ENCODE measurements at places on chromosomes 4 and X.
A peak's percentile ranks its signal among the peaks of the same experiment; 100 is the strongest.

DNA sequence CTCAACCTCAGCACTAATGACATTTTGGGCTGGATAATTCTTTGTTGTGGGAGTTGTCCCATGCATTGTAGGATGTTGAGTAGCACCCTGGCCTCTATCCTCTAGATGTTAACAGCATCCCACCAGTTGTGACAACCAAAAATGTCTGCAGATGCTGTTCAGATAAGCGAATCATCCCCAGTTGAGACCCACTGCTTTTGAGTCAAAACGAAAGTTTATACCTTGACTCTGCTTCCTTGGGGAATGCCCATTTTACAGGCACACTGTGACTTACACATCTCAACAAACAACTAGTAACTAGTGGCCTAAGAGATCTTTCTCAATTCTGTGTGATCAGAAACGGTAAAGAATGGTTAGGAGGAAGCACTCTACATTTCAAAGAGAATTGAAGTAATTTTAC is 37.0 kb downstream of the SEPSECS start:
- DNase-seq: no peak

DNA sequence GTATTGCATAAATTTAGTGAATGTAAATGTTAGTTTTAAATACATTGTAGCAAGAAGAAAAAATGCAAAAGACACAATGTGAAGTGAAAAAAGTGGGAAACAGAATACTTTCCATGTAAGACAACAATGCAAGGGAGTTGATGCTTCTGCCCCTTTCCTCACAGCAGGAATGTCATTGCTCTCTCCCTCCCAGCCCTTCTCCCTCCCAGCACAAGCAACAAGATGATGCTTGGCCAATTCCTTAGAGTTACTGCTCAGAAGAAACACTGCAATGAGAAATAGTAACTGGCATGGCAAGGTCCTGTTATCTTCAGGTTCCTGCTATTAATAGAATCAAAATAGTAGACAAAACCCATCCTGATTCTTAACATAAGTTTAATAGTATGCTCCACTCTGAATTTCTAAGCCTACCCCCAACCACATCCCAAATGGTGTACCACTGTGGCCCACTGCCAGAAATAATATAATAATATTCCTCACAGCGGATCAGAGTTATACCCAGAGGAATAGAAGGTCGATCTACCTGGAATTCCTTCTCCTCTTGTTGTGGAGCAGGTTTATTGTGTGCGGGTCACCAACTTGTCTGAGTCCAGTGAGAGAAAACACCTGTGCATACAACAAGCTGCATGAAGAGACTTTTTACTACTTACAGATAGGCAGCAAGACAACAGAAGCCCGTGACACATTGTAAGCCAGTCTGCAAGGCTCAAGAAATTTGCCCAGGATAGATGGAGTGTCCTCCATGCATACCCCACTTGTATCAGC is 69.8 kb upstream of the SLC7A11 start:
- no peak for DNase-seq

DNA sequence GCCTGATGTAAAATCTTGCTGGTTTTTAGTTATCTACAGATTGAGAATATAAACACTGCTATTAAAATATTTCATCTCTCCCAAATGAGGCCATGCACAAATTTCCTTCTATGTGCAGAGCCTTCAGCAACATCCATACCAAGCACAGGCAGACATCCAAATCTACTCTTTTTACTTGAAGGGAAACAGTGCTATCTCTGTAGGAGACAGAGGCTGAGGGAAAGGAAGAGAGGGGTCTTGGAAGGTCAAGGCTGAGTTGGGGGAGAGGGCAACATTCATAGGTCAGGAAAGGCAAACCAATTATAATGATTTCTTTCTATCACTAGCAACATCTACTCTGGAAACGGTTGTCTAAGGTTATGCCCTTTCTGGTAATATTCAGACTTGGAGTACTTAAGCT is 240.2 kb downstream of the CBR4 start:
- DNase-seq: no peak

- DNase-seq: no peak
These were observed 126.2 kb downstream of the PCDH10 start for GRCh38 chr4:133275246-133275645.

GRCh38 chrX:52865343-52865998 is 2.4 kb downstream of the XAGE3 start:
- DNase-seq: no peak

DNA sequence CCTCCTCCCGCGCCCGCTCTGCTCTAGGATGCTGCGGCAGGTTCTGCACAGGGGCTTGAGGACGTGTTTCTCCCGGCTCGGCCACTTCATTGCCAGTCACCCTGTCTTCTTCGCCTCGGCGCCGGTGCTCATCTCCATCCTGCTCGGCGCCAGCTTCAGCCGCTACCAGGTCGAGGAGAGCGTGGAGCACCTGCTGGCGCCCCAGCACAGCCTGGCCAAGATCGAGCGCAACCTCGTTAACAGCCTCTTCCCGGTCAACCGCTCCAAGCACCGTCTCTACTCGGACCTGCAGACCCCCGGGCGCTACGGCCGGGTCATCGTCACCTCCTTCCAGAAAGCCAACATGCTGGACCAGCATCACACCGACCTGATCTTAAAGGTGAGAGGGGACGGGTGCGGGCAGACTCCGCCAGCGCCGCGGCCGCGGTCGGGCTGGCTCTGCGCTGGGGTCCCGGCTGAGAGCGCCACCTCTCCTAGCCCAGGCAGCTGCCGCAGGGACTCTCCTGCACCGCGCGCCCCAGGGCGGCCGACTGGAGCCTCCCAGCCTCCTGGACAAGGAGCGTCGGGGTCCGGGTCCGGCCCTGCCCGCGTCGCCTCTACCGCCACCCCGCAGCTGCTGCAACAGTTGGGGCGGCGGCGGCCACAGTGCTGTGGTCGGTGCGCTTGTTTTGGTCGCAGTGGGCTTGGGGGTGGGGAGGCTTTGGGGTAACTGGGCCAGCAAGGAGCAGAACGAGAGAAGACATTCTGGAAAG is at the start of gene PTCHD1:
TSS of gene PTCHD1 (plus strand) at position 2 of the 752 bp plus-strand sequence. CDS start at position 29, 27 bp downstream.
- DNase-seq: no peak

- DNase-seq: no peak
These were observed 717 bp upstream of the WFS1 start for GRCh38 chr4:6268650-6269615.

DNA sequence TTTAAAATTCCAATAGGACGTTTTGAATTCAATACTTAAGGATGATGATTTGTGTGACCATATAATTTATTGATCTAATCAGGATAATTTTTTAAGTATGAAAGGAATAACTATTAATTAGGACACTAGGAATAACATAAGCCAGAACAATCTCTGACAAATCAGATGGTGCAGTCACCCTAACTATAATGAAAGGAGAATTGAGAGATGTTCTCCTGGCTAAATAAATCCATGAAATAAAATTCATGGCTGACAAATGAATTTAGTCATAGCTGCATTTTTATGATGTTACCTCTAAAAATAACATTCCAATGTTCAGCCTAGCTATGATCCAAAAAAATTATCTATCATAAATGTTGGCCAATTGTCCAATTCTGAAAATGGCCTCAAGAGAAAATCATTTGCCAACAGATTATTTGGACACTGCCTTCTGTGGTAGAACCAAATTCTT is 190.6 kb upstream of the NEIL3 start:
- DNase-seq: no peak

- no peak for DNase-seq
These were observed 28.4 kb downstream of the APBB2 start for GRCh38 chr4:41185614-41186592.

- no peak for DNase-seq
These were observed 18.6 kb downstream of the SEC24D start for GRCh38 chr4:118817178-118817930.

- DNase-seq: no peak
These were observed 112.0 kb downstream of the HHIP start for GRCh38 chr4:144757969-144758368.

GRCh38 chr4:38855466-38855865 is 1.2 kb downstream of the TLR6 start:
- peak; percentile 45 for DNase-seq

- DNase-seq: peak; percentile 24
These were observed 531 bp downstream of the ZNF141 start for GRCh38 chr4:337932-338758.

GRCh38 chr4:184420402-184420801 is 53.9 kb downstream of the IRF2 start:
- DNase-seq: no peak

All from SJCRH30 (cell line).